ENCODE measurements at places on chromosomes 1 and 21.

GRCh38 chr1:14626869-14627607 is 28.6 kb downstream of the KAZN start:
- no peak for DNase-seq

GRCh38 chr1:214331827-214332423 is 51.0 kb downstream of the SMYD2 start:
- DNase-seq = peak; percentile 64

- no peak for DNase-seq
These were observed 89.7 kb upstream of the RUNX1 start for GRCh38 chr21:35138665-35139381.

DNA sequence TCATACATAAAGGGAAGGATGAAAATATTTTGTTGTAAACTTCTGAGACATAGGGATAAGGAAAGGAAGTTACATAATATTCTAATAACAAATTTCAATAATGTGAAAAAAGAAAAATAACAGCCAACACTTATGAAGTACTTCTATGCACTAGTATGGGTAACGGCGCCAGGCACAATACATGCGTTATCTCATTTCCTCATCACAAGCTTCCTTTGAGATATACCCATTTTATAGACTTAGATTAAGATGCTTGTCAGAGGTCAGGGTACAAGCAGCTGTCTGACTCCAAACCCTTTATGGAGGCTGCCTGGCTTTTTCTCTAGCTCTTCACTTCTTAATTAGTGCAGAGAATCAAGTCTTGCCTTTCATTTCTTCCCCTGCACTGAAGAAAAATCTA is 41.3 kb downstream of the TCP10L start:
- DNase-seq = no peak

GRCh38 chr21:39452970-39453342 is 1.2 kb downstream of the SH3BGR start:
- DNase-seq = no peak

DNA sequence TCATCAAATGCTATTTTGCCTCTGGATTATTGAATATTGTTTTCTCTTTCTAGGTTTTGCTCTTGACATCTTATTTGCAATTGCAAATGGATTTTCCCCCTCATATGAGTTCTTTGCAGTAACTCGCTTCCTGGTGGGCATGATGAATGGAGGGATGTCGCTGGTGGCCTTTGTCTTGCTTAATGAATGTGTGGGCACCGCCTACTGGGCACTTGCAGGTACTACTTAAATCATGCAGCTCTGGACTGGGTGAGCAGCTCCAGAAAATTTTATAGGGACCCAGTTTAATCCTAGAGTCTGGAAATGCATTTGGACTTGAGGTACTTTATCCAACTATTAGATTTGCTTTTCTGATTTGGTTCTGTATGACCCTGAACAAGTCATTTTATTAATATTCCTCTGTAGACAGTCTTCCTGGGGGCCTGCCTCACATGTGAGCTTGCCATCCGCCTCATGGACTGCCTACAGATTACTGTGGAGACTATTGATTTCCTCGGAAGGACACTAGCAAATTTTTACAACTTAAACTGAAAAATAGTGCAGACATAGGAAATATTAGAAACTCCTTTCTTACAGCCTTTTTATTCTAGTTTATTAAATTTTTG is 44.5 kb downstream of the SLC22A15 start:
- peak; percentile 43 for DNase-seq

GRCh38 chr1:200917291-200917817 is 22.7 kb downstream of the INAVA start:
- DNase-seq = peak; percentile 47

- no peak for DNase-seq
These were observed 39.5 kb upstream of the ZNF124 start for GRCh38 chr1:247211339-247211738.
